Activated CD4-positive, alpha-beta T cell treated with anti-CD3 and anti-CD28 coated beads, Interleukin-2, amount 10 ng/mL, durations not matched to agents 7 days and 5 days (primary cell): ENCODE measurements at places on chromosomes 4 and X.
A peak's percentile ranks its signal among the peaks of the same experiment; 100 is the strongest.

- DNase-seq, result no peak
Observed at GRCh38 chrX:100395781-100396180, 14.3 kb downstream of the PCDH19 start.

GRCh38 chrX:14941301-14941700, 68.1 kb downstream of the MOSPD2 start:
- no peak for DNase-seq

DNA sequence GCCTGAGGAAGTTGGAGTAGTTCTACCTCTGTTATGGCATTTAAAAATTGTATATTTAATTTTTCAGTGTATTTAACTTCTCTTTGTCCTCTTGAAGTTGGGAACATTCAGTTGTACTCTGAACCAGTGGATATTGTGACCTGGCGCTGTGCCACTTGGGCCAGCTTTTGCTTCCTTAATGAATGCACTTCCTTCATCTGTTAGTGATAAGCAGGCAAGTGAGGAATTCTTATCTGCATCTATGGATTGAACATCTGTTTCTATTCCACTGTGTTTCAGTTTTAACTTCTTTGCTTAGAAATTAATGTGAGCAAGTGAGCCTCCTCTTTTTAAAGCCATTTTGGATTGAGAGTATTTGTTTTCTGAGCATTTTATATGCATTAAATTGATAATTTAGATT, 128.3 kb downstream of the UCHL1 start:
- no peak for DNase-seq

- no peak for DNase-seq
Observed at GRCh38 chr4:76640353-76640910, 205.4 kb downstream of the SHROOM3 start.

DNA sequence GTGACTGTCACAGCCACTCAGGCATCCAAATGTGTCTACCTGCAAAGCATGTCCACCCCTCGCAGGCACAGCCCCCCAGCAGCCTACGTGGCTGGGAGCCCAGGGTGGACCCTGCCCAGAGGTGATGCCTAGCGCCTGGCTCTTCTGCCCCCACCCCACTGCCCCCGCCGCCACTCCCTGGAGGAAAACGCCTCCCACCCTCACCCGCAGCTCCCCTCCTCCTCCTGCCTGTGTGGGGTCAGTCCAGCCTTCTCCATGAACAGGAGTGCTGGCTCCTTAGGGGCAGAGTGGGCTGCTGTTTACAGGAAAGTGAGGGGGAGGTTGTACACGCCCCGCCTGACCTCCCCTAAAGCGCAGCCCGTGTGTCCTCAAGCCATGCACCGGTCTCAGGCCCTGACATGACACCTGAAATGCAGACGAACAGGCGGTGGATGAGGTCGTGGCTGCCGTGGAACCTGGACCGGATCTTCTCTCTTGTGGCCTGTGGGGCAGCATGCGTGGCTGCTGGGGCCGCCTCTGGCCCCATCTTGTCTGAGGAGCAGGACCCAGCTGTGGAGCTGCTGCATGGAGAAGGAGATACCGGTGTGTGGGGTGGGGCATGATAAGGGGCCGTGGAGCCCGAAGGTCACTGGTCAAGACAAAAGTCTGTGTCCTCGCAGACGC, 11.9 kb upstream of the MXD4 start:
- DNase-seq, result no peak

- DNase-seq, result no peak
Observed at GRCh38 chrX:38232079-38232686, 11.5 kb upstream of the SRPX start.

- no peak for DNase-seq
Observed at GRCh38 chr4:70443329-70443728, 28.7 kb upstream of the MUC7 start.

- no peak for DNase-seq
Observed at GRCh38 chr4:102230194-102230593, 115.1 kb downstream of the SLC39A8 start.

- DNase-seq, result no peak
Observed at GRCh38 chrX:68832516-68833447, 4.0 kb downstream of the EFNB1 start.

GRCh38 chrX:148069759-148070503, 88.8 kb downstream of the FMR1NB start:
- no peak for DNase-seq

DNA sequence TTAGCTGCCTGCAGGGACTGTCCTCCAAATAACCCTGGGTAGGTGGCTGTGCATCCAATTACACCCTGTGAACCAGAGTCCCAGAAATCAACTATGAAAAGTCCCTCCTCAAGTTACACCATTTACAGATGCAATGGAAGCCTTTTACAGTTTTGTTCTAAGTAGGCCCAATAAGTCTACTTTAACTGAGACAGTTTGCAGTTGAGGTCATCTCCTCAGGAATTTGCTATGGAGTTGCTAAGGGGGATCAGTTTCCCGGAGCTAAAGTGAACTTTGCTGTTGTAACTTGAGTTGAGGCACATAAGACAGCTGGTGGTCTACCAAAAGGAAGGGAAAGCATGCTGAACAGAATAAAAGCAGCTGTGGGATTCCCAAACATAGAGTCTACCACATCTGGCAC, 121.6 kb upstream of the STK26 start:
- no peak for DNase-seq

DNA sequence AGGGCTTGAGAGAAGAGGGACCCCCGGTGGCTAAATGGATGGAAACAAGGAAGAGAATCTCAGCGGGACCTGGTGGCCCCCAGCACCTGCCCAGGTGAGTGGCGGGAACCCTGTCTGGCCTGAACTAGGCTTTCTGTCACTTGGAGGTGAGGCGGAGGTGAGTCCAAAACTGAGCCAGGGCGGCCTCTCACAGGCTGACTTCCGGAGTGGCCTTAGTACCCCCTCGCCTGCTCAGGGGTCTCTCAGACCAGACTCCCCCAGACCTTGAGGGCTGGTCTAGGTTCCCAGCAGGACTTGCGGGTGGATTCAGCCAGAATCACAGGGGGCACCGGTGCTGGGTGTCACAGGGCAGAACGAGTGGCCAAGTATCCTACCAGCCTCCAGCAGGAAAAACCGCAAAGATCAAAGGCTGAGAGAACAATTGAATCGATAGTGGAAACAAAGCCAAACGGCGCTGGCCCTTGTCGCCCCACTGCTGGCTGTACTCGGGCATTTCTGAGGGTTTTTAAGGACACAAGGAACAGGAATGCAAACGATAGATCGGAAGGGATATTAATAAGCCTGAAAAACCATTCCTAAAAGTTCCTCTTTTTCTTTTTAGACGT, 67.8 kb downstream of the WFS1 start:
- DNase-seq, result no peak

- no peak for DNase-seq
Observed at GRCh38 chr4:81758574-81759264, 287.0 kb upstream of the RASGEF1B start.

- DNase-seq, result no peak
Observed at GRCh38 chrX:44494357-44494756, 48.3 kb downstream of the FUNDC1 start.

GRCh38 chr4:152328582-152328981, 207.3 kb downstream of the FBXW7 start:
- no peak for DNase-seq

GRCh38 chrX:40644821-40645358, 2.5 kb downstream of the CXorf38 start:
- DNase-seq, result peak; percentile 58

GRCh38 chrX:107626916-107627315, 1.4 kb upstream of the PRPS1 start:
- no peak for DNase-seq

GRCh38 chr4:74543231-74543781, 98.4 kb downstream of the AREG start:
- peak; percentile 22 for DNase-seq

GRCh38 chrX:44223150-44223549, 120.3 kb downstream of the EFHC2 start:
- no peak for DNase-seq

GRCh38 chrX:44570522-44570921, 27.9 kb upstream of the FUNDC1 start:
- DNase-seq, result no peak

- no peak for DNase-seq
Observed at GRCh38 chr4:107219681-107220080, 183.6 kb upstream of the DKK2 start.

GRCh38 chr4:105838082-105838481, 57.2 kb upstream of the NPNT start:
- no peak for DNase-seq

DNA sequence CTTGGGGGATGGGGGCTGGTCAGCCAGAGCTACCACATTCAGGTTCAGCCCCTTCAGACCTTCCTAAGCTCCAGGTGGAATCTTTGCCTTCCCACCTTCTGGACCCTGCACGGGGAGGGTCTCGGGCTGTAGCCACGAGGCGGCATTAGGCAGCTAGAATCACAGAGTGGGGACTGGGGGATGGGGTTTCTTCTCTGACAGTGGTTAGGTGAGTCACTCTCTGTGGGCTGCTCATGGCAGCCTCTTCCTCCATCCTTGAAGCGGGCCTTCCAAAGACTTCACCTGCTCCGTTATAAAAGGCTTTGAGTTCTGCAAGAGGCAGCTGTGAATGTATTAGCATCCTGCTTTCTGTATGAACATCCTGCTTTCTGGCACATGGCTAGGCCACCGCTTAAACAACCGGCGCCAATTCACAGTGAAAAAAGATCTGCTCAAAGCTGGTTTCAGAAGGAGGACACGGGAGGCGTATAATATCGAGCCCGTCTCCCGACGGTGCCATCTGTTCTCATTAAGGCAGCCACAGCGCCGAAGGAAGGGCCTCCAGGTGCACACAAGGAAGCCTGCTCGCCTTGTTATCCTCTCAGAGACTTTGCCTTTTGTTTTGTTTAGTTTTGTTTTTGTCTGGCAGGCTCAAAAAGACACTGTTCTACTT, 74.3 kb upstream of the IGFBP7 start:
- no peak for DNase-seq

DNA sequence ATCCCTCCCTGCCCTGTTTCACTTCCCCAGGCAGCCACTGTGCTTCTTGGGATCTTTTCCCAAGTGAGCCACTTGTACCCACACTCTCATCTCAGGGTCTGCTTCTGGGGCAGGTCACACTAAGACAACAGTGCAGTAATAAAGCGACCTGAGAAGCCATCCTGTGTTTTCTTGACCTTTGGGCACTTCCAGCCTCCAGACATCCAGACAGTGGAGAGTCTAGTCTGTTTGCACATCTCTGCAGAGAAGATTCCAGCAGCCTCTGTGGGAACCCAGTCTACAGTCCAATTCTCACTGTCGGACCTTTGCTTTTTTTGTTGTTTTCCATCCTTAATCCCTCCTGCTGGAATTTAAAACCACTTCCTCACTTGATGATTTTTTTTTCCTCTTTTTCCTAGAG, 50.3 kb upstream of the ATP6AP2 start:
- DNase-seq, result no peak

DNA sequence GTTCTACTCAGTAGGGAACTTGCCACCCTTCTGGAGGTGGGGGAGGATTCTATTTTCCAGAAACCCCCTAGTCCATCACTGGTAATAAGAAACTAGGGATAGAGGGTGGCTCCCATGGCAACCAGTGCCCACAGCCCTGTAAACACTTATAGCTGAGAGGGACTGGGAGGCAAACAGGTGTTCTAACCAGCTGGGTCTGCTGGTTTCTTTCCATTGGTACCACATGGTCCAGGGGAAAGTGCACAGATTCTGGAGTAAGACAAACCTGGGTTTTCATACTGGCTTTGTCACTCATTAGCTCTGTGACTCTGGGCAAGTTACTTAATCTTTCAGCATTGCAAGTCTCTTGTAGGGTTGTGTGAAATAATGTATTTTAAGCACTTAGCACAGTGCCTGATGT, 26.9 kb downstream of the IGSF1 start:
- no peak for DNase-seq

DNA sequence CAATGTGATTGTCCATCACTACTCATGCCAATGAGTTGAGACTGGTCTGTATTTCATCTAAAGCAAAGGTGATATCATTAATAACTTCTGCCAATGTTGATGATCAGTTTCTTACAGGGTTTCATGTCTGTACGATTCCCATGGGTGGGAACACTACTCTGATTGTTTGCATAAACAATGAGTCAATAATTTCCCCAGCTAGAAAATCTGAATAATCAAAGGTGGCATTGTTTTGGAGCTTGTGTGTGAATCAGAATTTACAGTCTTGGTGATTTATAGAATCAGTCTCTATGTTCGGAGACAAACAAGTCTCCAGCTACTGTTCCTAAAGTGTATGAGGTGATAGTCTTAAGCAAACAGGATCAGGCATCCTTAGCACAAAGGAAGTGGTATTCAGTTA, 35.5 kb upstream of the PARM1 start:
- no peak for DNase-seq

DNA sequence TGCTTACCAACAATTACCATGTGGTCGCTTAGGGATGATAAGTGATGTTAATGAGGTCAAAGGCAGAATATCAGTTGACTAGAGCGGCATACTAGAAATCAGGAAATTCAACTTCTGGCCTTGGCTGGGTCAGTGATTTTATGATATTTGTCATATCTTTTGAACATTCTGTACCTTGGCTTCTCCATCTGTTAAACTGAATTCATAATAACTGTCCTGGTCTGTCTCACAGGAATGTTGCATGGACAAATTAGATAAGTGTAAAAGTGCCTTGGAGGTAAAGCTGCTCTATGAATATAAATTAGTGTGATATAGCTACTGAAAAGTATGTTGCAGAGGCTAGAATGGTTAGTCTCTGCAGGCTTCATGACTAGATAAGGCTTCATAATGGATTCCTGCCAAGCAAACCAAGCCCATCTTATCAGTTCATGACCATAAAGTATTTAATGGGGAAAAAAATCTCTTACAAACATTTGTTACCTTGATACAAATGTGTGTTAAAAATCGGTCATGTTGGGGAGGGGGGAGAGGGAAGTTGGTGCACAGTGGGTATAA, 104.6 kb upstream of the BMPR1B start:
- DNase-seq, result no peak

DNA sequence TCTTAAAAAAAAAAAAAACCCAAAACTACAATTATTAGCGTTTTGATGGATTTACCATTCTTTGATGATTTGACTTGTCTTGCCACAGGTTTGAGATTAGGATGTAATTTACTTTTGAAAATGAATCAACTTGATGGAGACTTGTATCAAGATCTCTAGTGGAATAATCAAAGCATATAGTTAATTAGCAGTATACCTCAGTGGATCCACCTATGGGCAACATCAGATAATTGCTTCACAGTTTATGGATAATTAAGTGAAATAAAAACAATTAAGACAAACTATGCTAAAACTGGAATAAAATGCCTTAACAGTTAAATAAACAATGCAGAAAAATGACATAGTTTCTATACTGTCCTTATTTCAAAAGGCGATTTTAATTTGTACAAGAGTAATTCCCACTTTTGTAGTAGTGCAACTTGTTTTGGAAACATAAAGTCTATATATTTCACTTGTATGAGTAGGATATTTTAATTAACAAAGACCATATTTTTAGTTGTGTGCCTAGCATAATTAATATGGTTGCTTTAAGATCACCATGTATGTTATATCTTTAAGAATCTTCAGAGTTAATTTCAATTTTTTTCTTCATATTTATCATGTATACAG, 4.2 kb downstream of the CPEB2 start:
- DNase-seq, result no peak

GRCh38 chrX:94454606-94455005, 780.6 kb downstream of the FAM133A start:
- no peak for DNase-seq

- DNase-seq, result no peak
Observed at GRCh38 chrX:12979026-12979607, 4.2 kb downstream of the TMSB4X start.
